ENCODE measurements at places on chromosomes 5 and 9.

DNA sequence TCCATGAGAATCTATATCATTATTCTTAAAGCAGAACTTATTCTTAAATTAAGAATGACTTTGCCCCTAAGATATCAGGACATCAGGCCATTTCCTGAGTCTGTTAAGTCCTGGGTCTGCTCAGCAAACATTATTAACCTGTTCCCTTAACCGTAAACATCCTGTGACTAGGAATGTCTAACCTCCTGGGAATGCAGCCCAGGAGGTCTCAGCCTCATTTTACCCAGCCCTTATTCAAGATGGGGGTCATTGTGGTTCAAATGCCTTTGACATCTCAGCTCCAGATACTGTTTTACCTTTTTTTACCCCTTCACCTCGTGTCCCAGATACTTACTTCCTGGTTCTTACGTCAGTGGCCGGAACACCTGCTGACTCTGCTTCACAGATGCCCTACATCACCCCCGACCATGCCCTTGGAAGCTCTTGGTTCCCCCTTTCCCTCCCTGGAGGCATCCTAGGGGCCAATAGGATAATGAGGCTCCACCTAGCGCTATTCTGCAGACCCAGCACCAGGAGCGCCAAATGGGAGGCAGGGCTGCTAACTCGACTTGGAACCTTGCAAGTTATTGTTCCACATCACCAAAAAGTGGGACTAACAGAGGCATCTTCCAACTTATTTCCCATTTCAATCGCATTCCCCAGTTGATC lies 182.5 kb downstream of the MED10 start:
- no peak for DNase-seq

GRCh38 chr9:14812806-14813205 lies 90.3 kb upstream of the CER1 start:
- no peak for DNase-seq

GRCh38 chr5:21806271-21806670 lies 1046.9 kb downstream of the CDH12 start:
- no peak for DNase-seq

- no peak for DNase-seq
These were observed 155.4 kb upstream of the CLINT1 start for GRCh38 chr5:158014372-158014771.

- no peak for DNase-seq
These were observed 14.1 kb downstream of the MAN2A1 start for GRCh38 chr5:109703829-109704228.

DNA sequence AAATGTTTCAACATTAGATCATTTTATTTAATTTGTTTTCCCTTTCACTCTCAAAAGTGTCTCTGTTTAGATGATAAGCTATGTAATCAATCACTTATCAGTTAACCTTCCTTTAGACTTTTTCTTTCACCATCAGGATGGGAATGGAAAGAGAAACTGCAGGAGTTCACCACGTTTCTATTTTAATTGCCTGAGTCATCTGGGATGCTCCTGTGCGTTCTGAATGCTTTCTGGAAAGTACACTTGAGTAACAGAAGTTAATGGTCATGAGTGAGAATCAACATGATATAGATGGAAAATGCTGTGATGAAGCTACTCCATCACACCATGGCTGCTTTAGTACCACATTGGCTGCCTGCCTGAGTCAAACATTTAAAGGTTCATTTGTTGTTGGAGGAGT lies 783.3 kb upstream of the CDH9 start:
- DNase-seq: no peak

DNA sequence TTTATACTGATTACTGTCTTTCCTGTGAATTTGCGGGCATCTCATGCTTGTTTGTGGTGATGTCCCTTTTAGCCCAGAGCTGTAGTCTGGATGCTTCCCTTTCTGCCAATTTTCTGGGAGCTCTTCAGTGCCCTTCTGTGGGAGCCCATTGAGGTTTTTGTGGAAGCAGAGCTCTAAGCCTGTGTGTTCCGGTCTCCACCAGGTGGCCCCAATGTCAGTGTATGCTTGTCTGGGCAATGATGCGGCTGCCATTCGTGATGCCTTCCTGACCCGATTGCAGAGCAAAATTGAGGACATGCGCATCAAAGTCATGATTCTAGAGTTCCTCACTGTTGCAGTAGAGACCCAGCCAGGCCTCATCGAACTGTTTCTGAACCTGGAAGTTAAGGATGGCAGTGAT lies 35.1 kb downstream of the SH3GLB2 start:
- no peak for DNase-seq

DNA sequence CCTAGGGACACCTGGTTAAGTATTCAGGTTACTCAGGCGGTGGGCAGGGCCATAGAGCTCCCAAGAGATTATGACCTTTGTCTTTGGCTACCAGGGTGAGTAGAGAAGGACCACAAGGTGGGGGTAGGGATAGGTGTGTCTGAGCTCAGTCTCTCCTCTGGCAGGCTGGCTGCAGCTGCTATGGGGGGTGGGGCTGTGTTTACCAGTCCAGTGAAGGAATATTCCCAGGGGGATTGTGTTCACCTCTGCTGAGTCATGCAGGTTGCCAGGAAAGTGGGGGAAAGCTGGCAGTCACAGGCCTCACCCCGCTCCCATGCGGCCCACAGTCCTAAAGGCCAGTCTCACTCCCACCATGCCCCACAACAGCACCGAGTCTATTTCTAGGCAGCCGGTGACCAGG lies 53.6 kb upstream of the POU5F2 start:
- no peak for DNase-seq

DNA sequence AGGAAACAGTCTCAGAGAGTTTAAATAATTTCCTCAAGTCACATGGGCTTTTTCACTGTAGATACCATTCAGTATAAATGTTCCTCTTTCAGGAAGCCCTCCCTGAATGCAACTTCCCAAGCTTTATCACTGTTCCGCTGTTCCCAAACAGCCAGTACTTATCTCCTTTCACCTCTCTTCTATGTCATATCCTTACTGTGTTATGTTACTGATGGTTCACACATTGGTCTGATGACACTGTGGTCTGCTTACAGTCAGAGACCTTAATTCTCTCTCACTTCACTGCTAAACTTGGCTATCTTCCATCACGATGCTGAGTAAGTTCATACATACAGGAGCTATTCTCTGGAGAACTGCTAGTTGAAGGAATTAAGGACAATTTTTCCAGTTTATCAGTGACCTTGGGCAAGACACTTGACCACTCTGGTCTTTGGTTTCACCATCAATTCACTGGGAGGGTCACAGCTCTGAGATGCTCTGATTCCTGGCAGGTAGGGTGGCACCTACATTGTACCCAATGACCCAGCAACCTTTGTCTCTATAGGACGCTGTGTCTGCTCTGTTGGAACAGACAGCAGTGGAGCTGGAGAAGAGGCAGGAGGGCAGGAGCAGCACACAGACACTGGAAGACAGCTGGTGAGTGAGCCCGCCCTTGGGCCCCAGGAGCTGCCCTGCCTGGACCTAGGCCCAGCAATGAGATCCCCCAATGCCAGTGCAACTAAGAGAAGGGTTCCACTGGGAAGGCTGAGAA lies 42.1 kb upstream of the RARS1 start:
- no peak for DNase-seq

DNA sequence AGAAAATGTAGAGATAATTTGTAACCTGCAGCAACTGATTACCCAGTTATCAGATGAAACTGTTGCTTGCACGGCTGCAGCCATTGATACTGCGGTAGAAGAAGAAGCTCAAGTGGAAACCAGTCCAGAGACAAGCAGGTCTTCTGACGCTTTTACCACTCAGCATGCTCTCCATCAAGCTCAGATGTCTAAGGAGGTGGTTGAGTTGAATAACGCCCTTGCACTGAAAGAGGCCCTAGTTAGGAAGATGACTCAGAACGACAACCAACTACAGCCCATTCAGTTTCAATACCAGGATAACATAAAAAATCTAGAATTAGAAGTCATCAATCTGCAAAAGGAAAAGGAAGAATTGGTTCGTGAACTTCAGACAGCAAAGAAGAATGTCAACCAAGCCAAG lies 1.7 kb downstream of the KIF4B start:
- no peak for DNase-seq

DNA sequence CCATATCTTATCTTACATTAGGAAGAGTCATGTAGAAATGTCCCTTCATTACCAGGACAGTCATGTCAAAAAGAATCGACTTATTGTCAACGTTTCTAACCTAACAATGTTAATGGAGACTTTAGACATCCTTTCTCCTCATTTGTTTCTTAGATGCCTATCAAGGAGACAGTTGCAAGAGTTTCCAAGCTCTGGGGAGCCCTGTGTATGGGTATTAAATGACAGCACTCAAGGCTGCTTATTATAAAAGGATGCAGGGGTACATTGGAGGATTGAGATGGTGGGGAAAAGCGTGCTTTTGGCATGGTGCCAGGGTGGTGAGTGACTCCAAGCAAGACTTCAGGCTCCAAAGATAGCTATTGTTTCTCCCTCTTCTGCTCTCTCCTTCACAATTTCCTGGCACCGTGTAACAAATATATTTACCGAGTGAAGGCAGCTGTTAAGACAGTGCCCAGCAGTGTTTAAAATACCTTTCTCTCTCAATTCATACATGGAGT lies 461.3 kb upstream of the CLINT1 start:
- DNase-seq: no peak

- DNase-seq: no peak
These were observed 23.8 kb upstream of the TDRD7 start for GRCh38 chr9:97387936-97388684.

DNA sequence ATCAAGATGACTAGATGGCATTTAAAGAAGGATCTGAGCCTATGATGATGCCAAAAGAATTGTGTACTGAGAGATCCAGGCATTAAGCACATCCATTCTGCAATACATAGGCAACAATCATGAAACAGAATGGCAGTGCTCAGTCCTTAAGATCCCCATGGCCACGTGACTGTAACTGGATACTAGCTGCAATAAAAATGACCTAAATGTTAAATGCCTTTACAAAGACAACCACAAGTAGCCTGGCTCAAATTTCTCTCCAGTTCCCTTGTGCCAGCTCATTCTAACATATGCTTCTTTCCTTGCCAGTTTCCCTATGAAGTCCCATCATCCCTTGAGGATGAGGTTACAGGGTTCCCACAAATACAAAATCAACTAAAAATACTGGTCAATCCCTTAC lies 148.3 kb upstream of the GHR start:
- DNase-seq: no peak

DNA sequence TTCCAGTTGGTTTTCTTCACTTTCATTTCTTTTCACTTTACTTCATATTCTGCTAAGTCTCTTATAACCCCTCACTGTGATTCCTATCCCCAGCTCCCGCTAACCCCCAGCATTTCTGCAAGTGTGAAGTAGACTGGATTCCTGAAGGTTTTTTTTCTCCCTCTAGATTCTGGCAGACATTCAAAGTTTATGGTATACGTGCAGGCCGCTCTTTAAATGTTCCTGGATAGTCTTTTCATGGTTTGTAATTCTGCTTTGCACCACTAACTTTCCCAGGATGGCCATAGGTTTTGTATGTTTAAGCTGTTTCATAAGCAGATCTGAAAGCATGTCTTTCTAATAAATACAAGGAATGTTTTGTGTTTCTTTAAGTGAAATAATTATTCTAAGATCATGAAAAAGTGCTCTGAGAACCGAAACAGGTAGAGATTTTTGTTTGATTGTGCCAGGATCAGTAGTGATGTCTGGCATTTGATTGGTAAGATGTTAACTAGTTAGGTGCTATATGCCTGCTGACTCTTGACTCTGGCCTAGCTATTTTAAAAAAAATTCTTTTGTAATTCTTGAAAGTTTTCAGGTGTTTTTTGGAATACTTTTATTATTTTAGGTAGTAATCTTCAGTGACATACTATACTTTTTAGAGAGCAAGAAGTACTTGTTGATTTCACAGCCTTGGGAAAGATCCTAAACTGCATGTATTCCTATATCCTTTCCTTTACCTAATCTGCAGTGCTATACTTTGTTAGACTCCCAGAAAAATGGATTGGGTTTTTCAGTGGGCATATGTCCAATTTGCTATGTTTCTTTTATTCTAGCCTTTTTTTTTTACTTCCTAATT lies 29.7 kb downstream of the CNOT6 start:
- DNase-seq: no peak

GRCh38 chr9:84432746-84433145 lies 92.2 kb upstream of the SLC28A3 start:
- no peak for DNase-seq

DNA sequence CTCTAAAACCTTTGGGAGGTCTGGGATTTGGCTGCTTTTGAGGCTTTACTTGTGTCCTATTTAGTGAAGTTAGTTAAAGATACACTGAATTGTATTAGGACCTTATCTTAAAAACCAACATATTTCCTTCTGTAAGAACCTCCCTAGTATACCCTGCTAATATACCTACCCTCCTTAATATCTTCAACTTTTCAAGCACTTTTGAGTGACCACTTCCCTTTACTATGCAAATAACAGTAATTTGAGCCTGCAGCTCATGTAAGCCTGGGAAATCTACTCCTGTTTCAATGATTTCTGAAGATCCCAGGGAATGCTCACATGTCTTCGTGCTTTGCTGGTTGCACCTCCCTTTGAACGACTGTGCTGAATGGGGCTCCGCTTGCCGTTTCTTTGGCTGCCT lies 358.5 kb downstream of the YTHDC2 start:
- no peak for DNase-seq

DNA sequence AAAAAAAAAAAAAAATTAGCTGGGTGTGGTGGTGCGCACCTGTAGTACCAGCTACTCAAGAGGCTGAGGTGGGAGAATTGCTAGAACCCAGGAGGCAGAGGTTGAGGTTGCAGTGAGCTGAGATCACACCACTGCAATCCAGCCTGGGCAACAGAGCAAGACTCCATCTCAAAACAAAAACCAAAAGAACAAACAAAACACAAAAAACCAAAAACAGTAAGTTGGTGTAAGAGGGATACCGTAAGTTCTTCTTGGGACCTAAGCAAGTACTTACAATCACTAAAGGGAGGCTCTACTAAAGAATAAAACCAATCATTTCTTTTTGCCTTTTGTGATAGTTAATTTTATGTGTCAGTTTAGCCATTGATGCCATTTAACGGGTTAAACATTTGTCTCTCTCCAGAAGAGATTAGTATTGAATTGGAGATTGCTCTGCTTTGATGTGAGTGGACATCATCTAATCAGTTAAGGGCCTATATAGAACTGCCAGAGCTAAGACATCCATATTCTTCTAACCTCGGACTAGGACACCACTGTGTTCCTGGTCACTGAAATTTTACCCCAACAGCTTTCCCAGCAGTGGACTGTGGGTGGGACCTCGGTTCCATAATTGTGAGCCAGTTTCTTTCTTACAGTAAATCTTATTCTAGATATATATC lies 10.5 kb upstream of the ETF1 start:
- DNase-seq: no peak

DNA sequence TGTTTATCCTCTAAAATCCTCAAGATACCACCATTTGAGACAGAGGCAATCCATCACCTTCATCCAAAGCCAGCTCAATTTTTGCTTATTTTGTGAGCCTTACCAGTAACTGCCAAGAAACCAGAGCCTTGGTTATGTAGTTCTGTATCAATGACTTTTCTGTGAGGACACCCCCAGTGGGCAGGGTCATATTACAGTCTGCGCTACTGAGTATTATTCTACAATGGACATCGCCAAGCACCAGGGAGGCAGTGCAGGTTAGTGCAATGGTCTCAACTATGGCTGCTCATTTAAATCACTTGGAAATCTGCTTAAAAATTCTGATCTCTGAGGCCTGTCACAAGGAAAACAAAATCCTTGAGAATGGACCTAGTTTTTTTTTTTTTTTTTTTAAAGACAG lies 90.5 kb upstream of the NIPAL4 start:
- DNase-seq: no peak

Measured in stimulated activated CD4-positive, alpha-beta T cell treated with anti-CD3 and anti-CD28 coated beads, Interleukin-12 subunit alpha, Interleukin-12 subunit beta, amount 100 ng/mL, for 24 hours (primary cell).